ENCODE measurements at places on chromosomes 7 and 10.

DNA sequence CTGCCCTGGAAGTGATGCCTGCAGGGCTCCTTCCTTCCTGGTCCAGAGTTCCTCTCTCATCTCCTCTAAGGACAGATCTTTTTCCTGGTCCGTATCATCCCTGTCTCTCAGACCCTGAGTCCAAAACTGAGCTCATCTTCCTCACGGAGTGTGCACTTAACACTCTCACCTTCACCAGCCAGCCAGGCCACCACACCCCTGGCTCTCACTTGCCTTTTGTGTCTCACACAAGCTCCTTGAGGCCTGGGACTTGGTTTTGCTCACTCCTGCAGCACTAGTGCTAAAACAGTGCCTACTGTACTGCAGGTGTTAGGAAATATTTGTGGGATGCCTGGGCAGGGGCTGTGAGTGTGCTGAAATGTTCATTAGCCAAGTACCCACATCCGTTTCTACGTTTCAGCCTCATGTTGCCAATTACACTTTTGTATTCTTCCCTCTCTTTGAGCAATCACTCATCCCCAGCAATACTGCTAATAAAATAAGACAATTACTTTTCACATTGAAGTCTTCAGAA is 21.4 kb upstream of the PARP12 start:
- DNase-seq: no peak

GRCh38 chr10:49175587-49176309 is 12.4 kb downstream of the TMEM273 start:
- DNase-seq: no peak

DNA sequence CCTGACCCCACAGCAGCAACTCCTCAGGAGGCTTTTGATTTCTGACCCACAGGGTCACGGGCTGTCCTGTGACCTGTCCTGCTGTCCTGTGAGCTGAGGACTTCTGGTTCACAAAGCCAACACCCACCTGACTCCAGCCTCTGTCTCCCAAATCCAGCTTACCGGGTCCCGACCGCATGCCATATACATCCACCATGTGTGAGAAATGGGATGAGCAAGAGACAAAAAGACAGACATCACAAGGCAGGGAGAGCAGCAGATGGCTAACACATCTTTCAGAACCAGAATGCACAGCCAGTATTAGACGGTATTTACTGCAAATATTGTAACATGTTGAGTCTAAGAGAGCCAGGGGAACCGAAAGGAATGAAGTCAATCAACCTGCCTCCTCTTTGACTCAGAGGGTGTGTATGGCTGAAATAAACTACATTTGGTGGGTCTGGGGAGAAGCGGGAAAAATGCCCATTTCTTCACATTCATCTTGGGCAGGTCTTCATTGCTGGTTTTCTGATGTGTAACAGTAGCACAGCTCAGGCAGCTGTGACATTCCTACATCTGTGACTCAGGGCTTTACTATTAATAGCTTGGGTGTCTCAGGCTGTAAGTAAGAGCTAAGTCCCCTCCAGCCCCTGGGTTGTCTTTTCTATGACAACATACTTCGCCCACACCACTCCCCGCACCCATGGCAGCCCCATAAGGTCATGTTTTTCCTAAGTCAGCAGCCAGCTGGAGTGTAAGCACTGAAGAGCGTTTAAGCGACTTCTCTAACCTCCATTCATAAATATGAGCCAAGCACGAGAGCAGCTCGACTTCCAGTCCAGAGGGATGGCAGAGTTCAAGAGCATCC is 25.0 kb downstream of the ABLIM1 start:
- DNase-seq: no peak

GRCh38 chr10:27369880-27370279 is 129.3 kb upstream of the ACBD5 start:
- no peak for DNase-seq

DNA sequence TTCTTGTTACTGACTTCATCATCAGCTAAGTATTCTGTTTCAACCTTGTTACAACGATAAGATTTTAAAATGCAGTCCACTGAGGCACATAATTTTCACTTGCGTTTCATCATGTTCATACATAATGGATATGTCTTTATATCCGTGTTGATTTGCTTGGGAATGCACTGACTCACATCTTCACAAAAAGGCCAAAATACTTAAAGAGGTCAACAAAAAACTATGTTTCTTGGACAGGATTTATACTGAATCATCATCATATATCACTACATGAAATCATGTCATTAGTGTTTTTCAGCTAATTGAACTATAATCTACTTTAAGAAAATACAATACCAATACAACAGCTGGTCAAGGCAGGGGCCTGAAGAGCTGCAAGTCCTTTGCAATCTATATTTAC is 324.5 kb upstream of the KLF6 start:
- no peak for DNase-seq
